Lower leg skin (tissue), 4 donors: ENCODE measurements at places on chromosomes 6 and 20. TPM values are rescaled to one million over a fixed set of nuclear protein-coding genes. Genes with fewer than 3 reads are reported as not detected.

DNA sequence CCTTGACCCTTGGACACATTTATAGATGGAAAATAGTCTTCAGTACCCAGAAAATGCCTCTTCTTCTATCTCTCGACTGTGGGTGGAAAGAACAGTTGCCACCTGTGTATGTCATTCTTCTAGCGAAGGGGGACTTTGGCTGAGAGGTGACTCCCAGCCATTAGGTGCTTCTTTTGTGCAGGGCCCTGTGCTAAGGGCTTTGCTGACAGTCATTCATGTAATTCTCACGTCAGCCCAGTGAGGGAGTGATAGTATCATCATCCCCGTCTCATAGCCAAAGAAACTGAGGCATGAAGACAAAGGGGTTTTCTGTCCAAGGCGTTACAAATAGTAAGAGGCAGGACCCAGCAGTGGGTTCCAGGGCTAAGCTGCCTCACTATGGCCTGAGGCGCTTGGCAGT lies 160.8 kb downstream of the SCML4 start:
- no peak for DNase-seq

DNA sequence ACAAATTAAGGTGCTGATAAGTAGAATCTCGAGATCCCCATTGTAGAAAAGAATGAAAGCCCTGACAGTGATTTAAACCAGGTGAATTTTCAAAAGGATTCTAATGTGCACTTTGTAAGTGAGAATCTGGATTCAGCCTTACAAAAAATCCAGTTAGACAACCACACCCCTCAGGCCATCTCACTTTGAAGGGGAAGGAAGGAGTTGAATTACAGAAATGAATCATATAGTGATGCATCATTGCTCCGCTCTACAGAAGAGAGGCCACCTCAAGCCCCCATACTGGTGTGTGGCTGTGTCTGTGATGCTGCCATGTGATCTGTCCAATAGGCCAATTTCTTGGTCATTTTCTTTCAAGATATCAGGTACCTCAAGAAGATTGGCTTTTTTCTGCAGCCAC lies 85.5 kb upstream of the NT5E start:
- no peak for DNase-seq

Gene MANEA
- total RNA-seq: 5.1 TPM

DNA sequence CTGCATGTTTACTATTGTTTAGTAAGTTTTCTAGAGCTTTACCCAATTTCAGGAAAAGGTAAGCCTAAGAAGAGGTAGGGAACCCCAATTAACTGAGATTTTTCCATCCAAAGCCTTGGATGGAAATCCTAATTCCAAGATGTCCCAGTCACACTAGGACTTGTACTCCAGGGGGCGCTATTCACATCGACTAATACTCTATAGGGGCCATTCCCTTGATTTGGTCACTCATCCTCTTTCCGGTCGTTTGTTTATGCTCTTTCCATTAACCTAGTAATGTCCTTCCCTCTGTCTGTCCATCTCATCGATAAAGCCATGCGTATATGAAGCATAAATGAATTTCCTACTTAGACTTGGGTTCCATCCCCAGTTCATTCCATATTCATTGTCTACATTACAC lies 80.8 kb upstream of the FUCA2 start:
- DNase-seq: no peak

Gene HCRTR2
- 0.30 TPM for total RNA-seq

GRCh38 chr6:41515995-41516394 lies 30.2 kb upstream of the FOXP4 start:
- DNase-seq: no peak

DNA sequence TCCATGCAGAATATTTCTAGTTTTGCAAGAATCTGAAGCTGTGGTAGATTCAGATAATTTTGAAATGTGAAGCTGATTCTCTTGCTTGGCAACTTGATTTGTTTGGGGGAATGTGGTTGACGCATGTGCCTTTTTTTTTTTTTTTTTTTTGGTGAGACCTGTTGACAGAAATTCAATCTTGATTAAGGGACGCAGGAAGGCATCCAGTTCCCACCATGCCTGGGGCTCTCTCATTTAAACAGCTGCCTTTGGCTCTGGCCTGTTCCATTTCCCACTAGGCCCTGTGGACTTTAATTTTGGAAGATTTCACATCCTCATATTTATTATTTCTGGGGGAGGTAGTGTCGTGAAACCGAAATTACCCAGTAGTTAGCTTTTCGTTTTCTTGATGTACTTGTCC lies 8.6 kb downstream of the TPX2 start:
- DNase-seq: no peak

Gene SLC4A11
- total RNA-seq: 4.5 TPM

- peak; percentile 53 for DNase-seq
These were observed 220.3 kb upstream of the LRFN2 start for GRCh38 chr6:40807484-40807883.

Gene MOG
- total RNA-seq: not detected

DNA sequence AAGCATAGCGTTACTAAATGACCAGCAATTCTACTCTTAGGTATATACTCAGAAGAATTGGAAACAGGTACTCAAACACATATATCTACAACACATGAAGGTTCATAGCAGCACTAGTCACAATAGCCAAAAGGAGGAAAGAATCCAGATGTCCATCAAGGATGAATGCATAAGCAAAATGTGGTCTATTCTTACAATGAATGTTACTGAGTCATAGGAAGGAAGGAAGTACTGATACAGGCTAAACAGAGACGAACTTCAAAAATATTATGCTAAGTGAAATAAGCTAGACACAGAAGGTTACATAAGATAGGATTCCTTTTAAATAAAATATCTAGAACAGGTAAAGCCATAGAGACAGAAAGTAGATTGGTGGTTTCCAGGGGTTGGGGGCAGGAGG lies 93.5 kb downstream of the MAP3K7 start:
- DNase-seq: no peak

Gene EYA4
- total RNA-seq: 0.13 TPM

Gene CTCFL
- total RNA-seq: not detected

GRCh38 chr6:134165561-134166201 lies 113.3 kb upstream of the SLC2A12 start:
- DNase-seq: no peak

- peak; percentile 82 for DNase-seq
These were observed 10.8 kb downstream of the GCNT2 start for GRCh38 chr6:10531942-10532341.

GRCh38 chr6:157486572-157486971 lies 105.6 kb downstream of the ZDHHC14 start:
- no peak for DNase-seq

DNA sequence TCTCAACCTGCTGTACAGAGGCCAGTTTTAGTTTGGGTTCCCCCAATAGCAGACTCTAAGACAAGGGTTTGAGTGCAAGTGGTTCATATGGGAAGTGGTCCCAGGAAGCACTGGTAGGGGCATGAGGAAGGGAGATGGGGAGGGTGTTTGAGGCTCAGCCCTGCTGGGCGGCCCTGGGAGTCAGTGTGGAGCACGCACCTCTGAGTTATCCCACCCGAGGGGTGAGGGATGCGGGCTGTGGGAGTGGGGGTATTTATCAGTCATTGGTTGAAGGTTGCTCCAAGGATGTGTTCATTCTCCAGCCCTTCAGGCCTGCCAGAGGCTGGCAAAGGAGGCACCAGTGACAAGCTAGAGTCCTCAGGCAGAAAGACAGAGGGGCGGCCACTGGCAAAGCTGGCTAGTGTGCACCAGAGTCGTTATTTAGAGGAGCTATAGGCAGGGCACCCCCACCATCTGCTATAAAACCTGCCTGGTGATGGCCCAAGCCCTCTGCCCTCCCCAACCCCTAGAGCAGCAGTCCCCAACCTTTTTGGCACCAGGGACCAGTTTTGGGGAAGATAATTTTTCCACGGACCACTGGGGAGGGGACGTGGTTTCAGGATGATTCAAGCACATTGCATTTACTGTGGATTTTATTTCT lies 16.5 kb downstream of the PXMP4 start:
- DNase-seq: no peak

GRCh38 chr6:151233731-151234130 lies 6.0 kb upstream of the AKAP12 start:
- no peak for DNase-seq

Gene SMPDL3A
- total RNA-seq: 115 TPM

- DNase-seq: no peak
These were observed 38.7 kb downstream of the YTHDF1 start for GRCh38 chr20:63177134-63177784.

DNA sequence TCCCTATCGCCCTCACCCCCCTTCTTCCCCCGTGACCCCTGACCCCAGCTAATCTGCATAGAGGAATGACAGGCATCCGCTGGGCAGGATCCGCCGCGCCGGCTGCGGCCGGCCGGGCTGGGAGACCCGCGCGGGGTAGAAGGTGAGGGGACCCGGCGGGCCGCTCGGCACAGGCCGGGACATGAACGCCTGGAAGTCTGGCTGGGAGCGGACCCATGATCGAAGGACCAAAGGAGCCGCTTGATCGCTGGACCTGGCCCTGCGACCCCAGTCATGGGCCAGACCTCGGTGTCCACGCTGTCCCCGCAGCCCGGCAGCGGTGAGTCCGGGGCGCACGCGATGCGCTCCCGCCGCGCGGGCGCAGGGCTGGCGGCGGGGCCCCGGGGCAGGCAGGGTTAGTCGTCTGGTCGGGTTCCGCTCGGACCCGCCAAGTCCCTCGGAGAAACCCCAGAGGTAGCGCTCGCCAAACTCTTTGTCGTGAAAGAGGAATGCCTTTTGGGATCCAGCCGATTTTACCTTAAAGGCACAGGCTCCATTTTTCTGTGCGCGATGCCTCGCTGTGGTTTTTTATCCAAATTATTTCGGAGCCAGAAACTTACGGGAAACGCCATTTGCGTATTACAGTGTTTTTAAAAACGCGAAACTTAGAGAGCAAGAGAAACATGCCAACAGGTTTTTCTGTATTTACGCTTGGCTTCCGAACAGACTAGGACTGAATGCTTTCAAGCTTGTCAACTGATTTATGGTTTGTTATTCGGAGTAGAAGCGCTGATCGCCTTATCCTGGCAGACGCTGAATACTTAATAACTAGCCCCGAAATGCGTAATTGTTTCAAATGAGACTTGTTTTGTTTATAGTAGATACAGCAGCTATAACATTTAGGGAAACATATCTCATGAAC lies at the start of gene PHACTR2:
TSS of gene PHACTR2 (plus strand) at position 75 of the 901 bp plus-strand sequence. CDS start at position 274, 199 bp downstream.
- peak; percentile 92 for DNase-seq

GRCh38 chr20:266596-267562 lies 9.4 kb downstream of the DEFB132 start:
- peak; percentile 61 for DNase-seq

DNA sequence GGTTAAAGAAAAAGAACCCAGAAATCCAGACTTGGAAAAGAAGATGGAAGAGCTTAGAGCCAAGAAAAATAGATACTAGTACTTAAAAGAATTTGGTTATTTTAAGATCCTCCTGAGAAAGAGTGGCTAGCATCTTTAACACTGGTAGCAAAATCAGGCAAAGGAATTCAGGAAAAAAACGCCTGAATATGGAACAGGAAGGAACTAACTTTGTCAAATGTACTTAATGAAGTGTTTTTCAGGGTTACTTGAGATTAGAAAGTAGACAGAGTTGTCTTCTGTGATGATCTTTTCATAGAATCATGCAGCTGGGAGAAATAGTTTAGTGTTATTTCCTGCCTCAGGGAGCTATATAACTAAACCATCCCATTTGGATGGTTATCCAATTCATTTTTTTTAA lies 50.8 kb upstream of the SASH1 start:
- no peak for DNase-seq

GRCh38 chr20:45293041-45294002 lies 13.3 kb upstream of the RBPJL start:
- DNase-seq: peak; percentile 77

DNA sequence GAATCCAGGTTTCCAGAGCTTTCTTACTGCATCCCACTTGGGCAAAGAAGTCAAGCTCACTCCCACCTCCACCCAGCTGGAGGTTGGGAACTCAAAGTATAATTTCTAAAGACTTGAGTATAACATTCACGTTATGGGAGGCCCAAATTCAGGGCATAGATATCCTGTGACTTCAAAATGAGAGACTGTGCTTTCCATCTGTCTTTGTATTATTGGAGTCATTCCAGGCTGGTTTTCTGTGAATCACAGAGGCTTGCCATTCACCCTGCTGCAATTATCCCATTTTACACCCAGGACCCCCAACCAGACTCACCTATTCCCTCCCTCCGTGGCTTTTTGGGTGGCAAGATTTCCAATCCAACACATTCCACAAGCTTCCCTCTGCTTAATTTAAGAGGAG lies 19.3 kb upstream of the SRC start:
- DNase-seq: no peak

DNA sequence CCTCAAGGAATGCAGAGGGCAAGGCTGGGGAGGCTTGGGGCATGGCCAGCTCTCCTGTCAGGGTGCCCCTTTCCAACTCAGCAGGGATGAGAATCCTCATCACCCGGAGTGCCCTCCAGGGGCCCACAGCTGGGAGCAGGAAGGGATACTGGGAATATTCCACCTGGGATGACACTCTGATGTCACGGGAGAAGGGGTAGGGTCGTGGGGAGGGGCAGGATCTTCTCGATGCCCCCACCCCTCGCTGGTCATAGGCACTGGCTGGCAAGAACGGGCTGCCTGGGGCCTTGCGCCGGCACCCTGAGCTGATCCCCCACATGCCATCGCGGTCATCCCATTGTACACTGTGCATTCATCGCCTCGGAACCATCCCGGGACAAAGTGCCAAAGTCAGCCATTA lies 10.6 kb upstream of the NXT1 start:
- DNase-seq: no peak

GRCh38 chr20:14332866-14333265 lies 4.5 kb downstream of the FLRT3 start:
- no peak for DNase-seq

Gene GNRH2
- not detected for total RNA-seq

DNA sequence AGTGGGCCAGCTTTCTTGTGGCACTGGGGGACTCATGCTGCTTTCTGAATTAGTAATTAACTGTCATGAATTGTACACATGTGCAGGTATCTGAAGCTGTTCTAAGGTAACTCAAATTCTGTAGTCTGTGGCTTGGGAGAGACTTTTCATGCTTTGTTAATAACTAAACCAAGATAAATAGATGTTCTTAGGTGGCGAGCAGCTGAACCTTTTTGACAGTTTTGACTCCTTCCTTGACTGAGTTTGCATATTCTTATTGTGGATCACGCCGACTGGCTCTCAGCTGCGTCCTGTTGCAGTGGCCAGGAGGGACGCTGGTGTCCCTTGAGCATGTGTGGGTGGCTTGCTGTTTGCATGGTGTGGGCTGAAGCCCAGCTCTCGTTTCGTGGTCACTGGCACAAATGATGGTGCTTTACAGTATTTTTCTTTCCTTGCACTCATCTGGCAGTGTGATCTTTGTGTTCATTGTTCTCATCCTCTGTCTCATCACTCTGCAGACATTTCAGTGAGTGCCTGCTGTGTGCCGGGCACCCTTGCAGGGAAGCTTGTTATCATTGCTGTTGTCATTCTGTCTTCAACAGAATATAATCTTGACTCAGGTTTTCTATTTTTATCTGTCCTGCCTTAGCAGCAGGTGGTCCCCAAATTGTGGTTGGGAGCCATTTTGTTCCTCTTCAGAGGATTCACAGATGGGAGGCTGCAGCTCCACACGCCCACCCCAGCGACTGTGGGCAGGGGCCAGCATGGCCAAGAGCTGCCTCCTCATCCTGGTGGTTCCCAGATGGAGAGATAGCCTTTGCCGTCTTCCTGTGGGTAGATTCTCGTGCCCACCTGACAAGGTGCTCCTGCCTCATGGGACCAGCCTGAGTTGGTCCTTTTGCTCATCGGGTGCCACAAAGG lies 39.6 kb downstream of the DUSP22 start:
- DNase-seq: no peak

GRCh38 chr20:45235995-45236394 lies 14.8 kb downstream of the SEMG2 start:
- no peak for DNase-seq

GRCh38 chr20:49858076-49858585 lies 45.5 kb downstream of the SLC9A8 start:
- no peak for DNase-seq

Gene FUCA2
- total RNA-seq: 10.2 TPM
